Upper lobe of left lung (tissue), 6 donors: ENCODE measurements at places on chromosomes 1 and 21.

GRCh38 chr1:6220236-6220635 lies 14.3 kb downstream of the RNF207 start:
- DNase-seq: no peak

DNA sequence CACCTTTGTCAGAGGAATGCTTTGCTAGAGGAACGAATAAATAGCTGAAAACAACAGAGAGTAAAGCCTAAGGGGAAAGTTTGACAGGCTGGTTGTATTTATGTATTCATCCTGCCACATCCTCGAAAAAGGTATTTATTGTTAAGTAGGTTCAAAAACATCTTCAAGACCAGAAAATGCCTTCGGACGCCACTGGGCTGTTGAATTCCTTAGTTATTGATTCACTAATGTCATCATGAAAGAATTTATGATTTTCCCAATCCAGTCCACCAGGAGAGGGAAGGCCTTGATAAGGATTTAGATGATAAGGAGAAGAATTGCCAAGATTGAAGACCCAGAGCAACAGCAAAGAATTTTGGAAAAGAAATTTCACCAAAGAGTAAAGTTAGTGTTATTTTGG lies 35.2 kb upstream of the MAB21L3 start:
- no peak for DNase-seq

DNA sequence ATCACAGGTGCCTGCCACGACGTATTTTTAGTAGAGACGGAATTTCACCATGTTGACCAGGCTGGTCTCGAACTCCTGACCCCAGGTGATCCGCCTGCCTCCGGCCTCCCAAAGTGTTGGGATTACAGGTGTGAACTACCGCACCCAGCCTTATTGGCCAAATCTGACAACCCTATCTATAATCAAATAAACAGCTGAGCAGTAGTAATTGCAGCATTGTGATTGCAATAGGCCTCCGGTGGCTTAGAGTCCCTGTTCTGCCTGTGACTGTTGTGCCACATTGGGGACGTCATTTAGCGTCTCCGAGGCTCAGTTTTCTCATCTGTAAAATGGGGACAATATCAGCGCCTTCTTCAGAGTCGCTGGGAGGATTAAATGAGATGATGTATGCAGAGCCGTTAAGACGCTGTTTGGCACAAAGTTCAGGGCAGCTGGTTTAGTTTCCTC lies 569 bp upstream of the CAPN2 start:
- no peak for DNase-seq

- DNase-seq: no peak
Observed at GRCh38 chr1:10835421-10835820, 39.0 kb upstream of the CASZ1 start.

DNA sequence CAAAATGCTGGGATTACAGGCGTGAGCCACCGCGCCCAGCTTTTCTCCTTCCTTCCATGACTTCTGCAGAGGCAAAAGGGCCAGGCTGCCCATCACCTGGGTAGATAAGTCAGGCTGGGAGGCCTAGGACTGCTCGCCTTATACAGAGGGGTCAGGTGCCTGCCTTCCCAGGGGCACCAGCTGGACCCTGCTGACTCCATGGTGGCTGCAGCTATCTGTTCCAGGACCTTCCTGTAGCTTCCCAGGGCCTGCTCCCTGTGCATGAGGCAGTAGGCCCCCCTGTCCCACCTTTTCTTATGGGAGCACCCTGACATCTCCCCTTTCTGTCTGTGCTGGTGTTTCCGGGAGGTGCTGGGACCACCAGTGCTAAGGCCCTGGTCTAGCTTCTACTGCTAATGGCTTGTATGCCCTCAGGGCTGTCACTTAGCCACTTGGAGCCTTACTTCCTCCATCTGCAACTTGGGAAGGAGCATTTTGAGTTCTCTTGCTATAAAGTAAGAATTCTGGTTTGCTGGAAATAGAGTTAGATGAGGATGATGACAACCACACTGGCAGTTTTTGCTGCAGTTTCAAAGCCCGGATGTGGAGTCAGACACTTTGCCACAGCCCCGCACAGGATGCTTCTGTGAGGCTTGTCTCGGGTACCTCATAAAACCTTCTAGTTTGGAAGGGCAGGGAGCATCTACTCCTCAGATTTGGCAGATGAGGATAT lies 14.4 kb downstream of the SOX13 start:
- no peak for DNase-seq

DNA sequence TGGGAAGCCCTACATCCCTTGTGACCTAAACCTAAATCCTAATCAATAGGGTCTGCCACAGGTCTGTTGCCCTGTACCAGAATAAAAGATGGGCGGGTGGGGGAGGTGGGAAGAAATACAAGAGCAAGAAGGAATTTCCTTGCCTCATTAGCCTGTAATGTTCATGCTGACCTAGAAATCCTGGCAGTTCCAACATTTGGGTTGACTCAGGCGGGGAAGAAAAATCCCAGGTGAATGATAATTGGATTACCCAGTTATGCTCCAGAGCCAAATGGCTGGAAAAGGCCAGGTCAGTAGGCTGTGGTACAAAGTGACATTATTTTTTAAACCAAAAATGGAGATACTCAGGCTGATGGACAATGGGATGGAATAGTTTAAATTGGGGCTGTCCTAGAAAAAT lies 27.3 kb upstream of the A3GALT2 start:
- DNase-seq: no peak
